ENCODE measurements at places on chromosomes 11 and 22.
A peak's percentile ranks its signal among the peaks of the same experiment; 100 is the strongest.

- no peak for DNase-seq
Measured at GRCh38 chr11:68966894-68967780, 13.6 kb downstream of the MRGPRD start.

GRCh38 chr11:26827567-26828081, 105.8 kb upstream of the SLC5A12 start:
- DNase-seq = no peak

DNA sequence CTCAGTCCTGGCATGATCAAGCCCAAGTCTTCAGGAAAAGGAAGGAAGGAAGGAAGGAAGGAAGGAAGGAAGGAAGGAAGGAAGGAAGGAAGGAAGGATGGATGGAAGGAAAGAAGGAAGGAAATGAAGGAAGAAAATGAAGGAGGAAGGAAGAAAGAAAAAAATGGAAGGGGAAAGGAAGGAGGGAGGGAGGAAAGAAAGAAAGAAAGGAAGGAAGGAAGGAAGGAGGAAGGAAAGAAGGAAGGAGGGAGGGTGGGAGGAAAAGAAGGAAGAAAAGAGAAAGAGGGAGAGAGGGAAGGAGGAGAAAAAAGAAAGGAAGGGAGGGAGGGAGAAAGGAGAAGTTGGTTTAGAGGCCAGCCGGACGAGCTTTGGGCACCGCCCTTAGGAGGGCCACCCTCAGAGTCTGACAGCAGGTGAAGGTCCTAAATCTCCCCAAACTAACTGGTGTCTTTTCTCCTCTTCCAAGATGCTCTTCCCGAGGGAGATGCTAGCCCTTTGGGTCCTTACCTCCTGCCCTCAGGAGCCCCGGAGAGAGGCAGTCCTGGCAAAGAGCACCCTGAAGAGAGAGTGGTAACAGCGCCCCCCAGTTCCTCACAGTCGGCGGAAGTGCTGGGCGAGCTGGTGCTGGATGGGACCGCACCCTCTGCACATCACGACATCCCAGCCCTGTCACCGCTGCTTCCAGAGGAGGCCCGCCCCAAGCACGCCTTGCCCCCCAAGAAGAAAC, 122.8 kb downstream of the SEZ6L start:
- no peak for DNase-seq

GRCh38 chr11:92087725-92088537, 136.7 kb upstream of the FAT3 start:
- no peak for DNase-seq

DNA sequence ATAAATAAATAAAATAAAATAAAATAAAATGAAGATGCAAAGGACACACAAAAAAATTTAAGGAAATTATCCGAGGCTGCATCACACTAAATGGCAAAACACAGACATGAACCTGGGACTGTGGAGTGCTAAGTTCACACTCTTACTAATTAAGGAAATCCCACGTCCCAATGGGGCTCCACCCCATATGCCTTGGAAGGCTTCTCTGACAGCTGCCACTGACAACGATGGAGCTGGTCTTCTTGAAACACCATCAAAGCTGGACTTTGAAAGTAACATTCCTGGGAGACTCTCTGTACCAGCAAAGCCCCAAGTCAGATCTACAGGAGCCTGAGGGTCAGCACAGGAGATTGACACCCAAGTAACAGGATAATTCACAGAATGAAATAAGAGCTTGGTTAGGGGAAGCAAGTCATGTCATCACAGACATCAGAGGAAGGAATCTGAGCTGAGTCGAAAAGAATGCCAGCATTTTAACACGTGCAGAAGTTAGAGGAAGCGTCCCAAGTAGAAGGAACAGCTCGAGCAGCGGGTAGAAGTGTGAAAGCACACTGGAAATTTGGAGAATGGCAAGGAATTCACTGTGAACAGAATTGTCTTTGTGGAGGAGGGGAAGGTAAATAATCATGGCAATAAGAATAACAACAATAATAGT, 13.8 kb downstream of the TPST2 start:
- peak; percentile 69 for DNase-seq

DNA sequence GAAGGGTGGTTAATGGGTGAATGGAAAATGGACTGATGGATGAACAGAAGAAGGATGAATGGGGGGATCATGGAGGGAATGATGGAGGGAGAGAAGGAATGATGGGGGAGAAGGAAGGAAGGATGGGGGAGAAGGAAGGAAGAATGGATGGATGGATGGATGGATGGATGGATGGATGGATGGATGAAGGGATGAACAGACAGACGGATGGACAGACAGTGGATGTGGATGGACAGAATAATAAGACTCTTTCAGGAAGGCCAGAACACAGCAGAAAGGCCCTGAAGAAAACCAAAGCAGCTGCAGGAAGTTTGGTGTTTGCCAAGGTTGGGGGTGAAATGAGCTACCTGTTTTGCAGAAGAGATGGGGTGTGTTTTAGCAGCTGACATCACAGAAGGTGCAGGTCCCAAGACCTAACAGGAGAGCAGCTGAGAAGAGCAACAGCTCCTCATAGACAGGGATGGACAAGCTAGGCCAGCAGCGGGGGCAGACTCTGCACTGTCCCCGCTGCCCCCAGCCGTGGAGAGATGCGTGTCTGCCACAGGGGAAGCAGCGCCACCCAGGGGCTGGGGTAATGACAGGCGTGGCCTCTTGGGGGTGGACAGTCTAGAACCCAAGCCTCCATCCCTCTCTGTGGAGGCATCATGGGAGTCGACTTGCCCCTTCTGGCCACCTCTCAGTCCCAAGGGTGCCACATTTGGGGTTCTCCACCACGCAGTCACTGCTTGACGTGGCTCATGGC, 17.9 kb downstream of the C1QTNF6 start:
- no peak for DNase-seq

DNA sequence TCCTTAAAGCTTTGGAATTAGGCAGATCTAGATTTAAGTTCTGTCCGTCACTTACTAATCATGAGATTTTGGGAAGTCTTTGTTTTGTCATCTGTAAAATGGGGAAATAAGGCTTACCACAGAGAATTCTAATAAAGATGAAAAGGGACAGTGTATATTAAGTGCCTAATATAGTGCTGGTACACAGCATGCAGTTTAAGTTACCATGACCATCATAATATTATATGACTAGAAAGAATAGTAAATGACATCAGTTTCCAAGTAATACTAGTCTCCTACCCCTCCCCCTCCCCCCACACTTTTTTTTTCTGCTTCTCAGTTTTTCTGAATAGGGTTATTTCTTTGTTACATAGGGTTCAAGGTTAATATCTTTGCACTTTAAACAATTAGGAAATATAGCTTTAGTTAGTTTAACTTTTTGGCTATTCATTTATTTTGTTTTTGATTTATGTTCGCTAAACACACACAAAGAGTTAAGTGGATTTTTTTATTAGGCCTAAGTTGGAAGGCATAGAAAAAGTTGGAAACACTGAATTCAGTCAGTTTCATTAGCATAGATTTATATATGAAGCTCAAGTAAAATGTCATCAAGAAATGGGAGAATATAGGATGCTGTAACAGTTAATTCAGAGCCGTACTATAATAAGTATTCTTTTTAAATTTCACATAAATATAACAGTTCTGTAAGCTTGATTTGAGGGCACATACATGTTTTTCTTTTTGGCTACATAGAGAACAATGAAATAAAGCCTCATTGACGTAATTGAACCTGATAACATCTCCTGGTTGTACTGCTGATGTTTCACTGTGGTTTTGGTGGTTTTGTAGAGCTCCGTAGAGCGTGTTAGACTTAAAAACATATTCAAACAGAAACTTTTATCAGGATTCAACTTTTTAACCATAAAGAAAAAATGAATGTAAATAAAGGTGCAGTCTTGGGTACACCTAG, 121.2 kb downstream of the PDE3B start:
- peak; percentile 25 for DNase-seq

GRCh38 chr22:35135165-35135564, 69.2 kb downstream of the ISX start:
- DNase-seq = no peak

- peak; percentile 5 for DNase-seq
Measured at GRCh38 chr22:26724414-26724813, 67.0 kb downstream of the MIAT start.

GRCh38 chr22:35749808-35750207, 32.1 kb downstream of the APOL5 start:
- no peak for DNase-seq

GRCh38 chr11:20840341-20840740, 171.0 kb downstream of the NELL1 start:
- DNase-seq = no peak

DNA sequence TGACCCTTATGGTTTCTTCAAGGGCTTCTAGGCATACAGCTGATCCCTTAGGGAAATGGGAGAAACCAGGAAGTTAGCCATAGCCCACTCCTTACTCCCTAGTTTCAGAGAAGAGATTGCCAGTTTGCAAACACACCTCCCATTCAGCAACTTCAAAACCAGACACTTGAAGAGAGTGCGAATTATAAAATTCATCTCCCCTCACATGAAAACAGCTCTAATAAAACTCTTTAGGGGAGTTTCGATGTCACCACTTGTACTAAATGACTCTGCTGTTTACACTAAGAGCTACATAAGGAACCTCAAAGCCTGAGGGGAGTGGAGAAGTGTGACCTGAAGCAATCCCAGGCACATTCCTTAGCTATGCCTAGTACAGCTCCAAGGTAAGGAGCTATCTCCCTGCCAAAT, 8.3 kb downstream of the LGR4 start:
- DNase-seq = no peak

DNA sequence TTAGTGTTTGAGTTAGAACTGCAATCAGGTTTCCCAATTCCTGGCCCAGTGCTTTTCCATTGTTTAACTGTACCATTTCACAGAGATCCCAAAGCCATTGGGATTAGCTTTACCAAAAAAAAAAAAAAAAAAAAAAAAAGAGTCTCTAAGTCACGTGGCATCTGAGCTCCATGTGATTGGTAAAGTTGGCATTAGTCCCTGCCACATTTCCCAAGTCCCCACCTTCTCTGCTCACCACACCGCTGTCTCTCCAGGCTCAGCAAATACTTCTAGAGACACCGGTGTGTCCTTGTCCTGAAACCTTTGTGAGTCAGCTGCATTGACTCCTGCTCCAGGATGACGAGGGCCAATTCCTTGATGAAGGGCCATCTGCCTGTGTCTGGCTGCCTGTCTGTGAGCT, 305.3 kb downstream of the KIRREL3 start:
- DNase-seq = no peak

DNA sequence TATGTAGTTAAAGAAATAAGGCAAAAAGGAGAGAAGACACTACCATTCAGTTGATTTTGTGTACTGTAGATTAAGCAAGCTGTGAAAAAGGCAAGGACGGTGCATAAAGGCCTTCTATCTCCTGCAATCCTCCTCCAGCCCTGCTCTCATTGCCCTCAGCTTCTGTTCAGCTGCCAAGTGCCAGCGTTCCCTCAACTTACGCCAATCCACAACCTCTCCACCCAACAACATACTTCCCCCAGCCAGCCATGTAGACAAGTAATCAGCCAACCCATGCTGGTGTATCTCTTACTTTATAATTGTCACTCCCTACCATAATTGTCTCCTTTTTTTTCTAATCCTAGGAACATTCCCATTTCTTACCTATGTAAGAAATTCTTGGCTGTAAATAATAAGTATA, 30.1 kb upstream of the ANO5 start:
- DNase-seq = no peak

DNA sequence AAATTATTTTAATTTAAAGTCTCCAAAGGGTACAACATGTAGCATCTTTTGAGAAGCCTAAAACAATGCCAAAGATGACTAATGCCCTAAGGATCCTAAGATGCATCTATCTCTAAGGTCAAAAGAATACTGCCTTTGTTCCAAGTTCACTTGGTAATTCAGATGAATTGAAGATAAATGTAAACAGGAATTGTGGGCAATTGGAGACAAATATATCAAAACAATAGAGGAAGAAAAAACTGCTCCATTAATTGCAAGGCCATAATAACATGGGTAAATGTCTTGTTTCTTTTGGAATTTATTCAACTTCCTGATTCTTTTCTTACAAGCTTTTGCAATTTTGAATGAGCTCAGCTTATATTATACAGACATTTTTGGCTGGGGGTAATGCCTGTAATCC, 338.6 kb downstream of the TTC28 start:
- peak; percentile 10 for DNase-seq

- no peak for DNase-seq
Measured at GRCh38 chr11:115502636-115503082, 1.6 kb downstream of the CADM1 start.

GRCh38 chr11:78740199-78741071, 165.8 kb upstream of the NARS2 start:
- no peak for DNase-seq

DNA sequence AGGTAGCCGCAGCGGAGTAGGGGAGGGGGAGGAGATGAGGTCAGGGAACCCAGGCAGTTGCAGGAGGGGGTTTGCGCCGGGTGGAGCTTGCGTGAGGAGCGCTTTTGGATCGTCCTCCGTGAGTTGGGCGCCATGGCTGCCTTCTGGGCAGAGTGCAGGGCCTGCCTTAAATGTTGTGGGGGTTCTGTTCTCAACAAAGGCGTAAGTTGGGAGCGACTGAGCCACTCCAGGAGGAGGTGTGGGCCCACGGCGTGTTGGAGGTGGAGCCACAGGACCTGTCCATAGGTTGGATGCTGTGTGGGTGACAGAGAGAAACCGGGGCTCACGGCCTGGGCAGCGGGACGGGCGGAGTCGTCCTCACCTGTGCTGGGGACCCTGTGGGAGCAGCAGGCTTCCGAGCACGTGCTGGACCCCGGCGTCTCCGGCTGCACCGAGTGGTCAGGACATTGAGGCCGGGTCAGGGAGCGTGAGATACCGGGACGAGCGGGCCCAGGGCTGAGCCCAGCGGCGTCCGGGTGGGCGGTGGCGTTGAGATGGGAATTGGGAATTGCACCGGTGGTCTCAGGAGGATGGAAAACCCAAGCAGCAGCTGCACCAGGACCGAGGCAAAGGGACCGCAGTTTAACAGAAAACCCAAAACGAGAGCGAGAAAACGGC, 977 bp upstream of the PGGHG start:
- no peak for DNase-seq

- DNase-seq = no peak
Measured at GRCh38 chr11:130776061-130776419, 140.2 kb downstream of the SNX19 start.

GRCh38 chr11:12808519-12808918, 134.3 kb downstream of the TEAD1 start:
- DNase-seq = no peak

- no peak for DNase-seq
Measured at GRCh38 chr22:49332691-49333090, 495.0 kb downstream of the BRD1 start.

DNA sequence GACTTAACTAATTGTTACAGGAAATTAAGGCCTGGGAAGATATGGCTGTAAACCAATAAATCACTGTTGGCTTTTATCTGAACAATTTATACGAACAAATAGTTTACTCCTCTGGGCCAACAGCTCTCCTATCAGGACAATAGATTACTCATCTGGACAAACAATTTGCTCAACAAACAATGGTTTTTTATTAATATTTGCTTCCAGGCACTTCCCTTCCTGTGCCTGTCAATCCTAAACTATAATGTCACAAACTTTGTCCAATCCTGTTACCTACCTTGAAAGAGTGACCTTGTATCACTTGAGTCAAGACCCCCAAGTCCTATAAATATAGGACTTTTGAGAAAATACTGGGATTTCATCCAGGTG, 87.6 kb upstream of the OR9Q1 start:
- no peak for DNase-seq

DNA sequence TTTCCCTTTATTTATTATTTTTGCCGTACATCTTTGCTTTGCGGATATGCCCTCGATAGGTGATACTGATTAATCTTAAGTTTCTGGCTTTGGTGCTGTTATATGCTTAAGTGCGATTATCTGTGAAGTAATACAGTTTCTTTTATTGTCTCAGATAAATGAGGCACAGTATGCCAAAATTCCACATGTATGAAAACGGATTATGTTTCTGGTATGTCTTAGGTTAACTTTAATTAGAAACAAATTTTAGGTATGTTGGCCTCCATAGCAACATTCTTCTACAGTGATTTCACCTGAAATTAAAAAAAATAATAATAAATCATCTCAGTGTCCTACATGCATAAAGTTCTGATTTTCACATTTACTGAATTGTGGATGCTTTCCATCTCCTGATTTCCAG, 119.2 kb downstream of the ARHGAP42 start:
- DNase-seq = no peak
